ENCODE measurements at places on chromosomes 4 and X.

DNA sequence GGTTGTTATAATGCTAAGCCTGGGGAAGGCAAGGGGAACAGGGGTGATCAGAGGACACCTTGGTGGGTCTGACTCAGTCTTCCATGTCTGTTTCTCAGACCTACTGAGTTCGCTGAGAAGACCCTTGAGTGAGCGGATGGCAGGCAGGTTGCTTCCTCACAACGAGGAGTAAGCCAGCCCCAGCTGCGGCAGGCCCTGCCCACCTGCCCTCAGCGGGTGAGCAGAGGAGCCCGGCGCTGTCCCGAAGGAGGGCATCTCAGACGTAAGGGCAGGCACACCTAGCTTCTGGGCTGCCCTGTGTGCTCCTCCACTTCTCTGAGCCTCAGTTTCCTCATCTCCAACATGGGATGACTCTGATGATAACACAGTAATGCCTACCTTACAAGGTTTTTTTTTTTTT lies 30.3 kb downstream of the MSX1 start:
- DNase-seq = no peak

- no peak for DNase-seq
Measured at GRCh38 chr4:183201331-183201730, 102.3 kb downstream of the WWC2 start.

- DNase-seq = no peak
Measured at GRCh38 chr4:120672558-120673147, 249.9 kb downstream of the PRDM5 start.

DNA sequence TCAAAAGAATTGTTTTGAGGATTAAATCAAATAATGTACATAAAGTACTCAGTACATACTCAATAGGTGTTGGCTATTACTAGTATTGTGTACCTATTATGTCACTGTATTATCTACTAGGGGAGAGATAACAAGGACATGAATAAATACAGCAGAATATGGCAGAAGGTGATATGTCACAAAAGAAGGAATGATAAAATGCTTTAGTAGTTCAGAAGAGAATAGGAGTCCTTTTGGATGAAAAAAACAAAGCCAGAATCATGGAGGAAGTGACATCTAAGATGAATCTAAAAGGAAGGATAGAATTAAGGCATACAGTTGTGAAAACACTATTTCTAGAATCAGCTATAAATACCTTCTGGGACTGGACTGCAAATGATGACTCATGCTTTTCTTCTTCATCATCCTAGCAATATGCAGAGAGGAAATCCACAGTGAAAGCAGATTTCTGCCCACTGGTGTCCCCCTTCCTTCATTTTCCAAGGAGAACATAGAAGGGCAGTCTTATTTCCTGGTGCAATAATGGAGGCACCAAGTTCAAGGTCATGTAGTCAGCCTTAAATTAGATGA lies 98.7 kb downstream of the GLUD2 start:
- no peak for DNase-seq

DNA sequence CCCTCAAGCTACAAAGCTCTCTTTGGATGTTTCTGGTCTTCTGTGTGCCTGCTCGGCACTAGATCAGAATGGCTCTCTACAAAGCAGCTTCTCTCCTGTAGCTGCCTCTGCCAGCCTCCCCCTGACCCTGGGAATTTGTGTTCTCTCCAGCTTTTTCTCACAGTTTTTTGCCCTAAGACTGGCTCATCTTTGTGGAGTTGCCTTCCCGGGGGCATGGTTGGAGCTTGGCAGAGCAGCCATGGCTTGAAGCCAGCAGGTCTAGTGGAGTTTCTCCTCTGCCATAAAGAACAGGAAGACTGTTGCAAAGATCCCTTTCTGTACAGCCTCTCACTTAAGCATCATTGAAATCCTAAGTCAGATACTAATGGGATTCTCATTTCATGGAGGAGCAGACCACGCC lies 163.3 kb upstream of the MAMLD1 start:
- DNase-seq = no peak
